RKO (cell line): ENCODE measurements at places on chromosomes 6 and 20.

GRCh38 chr6:104477569-104477968, 382.1 kb downstream of the HACE1 start:
- no peak for DNase-seq

DNA sequence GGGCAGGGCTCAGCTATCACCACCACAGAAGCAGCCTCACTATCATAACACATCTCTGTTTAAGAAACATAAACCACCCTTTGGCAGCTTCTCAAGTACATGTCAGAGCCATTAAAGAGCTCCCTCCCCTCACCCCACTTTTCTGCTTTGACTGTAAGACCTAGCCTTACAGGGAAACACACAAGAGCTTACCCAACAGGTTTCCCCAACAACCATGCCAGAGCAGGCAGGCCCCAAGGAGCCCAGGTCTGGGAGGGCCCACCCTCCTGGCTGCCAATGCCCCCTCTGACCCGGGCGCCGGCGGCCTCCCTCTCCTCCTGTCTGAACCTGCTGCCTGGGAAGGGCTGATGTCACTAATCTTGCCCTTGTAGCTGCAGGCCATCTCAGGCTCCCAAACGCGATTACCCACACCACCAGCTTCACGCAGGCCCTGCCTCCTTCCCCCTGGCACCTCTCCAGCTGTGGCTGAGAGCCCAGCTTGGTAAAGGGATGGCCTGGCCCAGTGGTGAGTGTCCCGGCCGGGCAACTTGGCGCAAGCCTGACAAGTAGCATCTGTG, 402.0 kb downstream of the MAFB start:
- no peak for DNase-seq

DNA sequence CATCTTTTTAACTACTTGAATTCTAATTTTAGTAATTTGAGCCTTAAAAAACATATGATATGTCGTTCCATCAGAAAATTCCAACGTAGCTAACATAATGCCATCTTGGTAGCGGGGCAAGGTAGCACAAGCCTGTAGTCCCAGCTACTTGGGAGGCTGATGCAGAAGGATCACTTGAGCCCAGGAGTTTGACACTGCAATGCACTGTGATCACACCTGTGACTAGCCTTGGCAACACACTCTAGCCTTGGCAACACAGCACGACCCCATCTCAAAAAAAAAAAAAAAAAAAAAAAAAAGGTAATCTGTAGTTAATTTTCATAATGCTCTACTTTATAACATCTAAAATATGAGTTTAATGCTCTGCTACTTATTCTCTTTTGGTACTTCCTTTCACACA, 6.7 kb downstream of the BCLAF1 start:
- DNase-seq: no peak

- DNase-seq: no peak
Measured at GRCh38 chr20:58069207-58069606, 159.2 kb downstream of the ANKRD60 start.

DNA sequence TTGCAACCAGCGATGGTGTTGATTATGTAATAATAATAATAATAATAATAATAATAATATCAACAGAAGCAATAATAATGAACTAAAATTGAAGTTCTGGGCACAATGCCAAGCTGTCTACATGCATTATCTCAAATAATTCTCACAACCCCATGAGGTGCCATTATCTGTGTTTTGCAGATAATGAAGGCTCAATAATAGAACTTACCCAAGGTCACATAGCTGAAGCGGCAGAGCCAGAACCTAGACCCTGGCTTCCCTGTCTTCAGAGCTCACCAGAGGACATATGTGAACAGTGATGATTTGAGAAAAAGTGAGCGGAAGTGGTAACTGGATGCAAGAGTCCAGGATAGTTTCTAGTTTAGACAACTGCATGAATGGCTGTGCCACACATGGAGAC, 91.0 kb downstream of the HIVEP1 start:
- DNase-seq: no peak

DNA sequence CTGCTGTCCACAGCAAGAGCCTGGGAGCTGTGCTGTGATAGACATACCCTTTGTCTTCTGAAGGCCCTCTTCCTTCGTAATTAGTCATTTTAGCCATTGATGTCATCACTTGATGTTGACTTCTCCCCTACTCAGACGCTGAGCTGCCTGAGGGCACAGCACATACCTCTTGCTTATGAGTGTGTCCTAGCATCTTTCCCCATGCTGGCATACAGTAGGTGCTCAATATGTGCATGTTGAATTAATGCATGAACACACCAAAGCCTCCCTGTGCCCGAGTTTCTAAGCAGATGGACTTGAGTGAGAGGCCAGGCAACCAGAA, 35.8 kb upstream of the FAM83D start:
- no peak for DNase-seq

GRCh38 chr6:32589596-32590449, at the start of gene HLA-DRB1:
Gene HLA-DRB1 (minus strand): TSS chr6:32589848. CDS start chr6:32589742, 106 bp downstream.
- no peak for DNase-seq

DNA sequence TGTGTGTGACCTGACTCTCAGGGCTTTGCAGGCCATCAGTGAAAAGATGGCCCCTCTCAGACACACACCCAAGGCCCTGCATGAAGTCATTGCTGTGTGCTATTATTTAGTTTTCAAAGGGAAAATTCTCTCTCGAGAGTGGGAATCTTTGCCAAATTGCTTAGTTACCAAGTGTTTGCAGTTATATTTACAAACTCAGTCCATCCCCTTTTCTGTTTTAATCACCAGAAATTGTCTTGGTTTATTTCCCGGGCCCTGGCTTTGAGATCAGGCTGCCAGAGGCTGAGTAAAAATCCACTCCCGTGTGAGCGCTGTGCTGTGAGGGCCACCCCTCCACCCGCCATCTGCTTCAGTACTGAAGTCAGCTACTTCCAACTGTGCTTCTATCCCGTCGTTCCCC, 163.1 kb downstream of the SOD2 start:
- DNase-seq: no peak
